ENCODE measurements at places on chromosomes 2 and 18. TPM values are rescaled to one million over a fixed set of nuclear protein-coding genes. Genes with fewer than 3 reads are reported as not detected.

WDR7 gene
- total RNA-seq: 24.6 TPM

IL36RN gene
- total RNA-seq: not detected

ITGA6 gene
- 56.3 TPM for total RNA-seq

LGALSL gene
- 1.5 TPM for total RNA-seq

ANKRD29 gene
- 8.6 TPM for total RNA-seq

LOXHD1 gene
- not detected for total RNA-seq

CD8B2 gene
- total RNA-seq: not detected

IL37 gene
- not detected for total RNA-seq

MEP1B gene
- 0.17 TPM for total RNA-seq

ARHGAP28 gene
- 13.4 TPM for total RNA-seq

HOXD8 gene
- 0.44 TPM for total RNA-seq

MC5R gene
- total RNA-seq: not detected

KHK gene
- 0.50 TPM for total RNA-seq

KCNJ13 gene
- total RNA-seq: not detected

KRTCAP3 gene
- not detected for total RNA-seq

DSG1 gene
- total RNA-seq: not detected

DLGAP1 gene
- 3.1 TPM for total RNA-seq

WNT10A gene
- total RNA-seq: not detected

DNAH7 gene
- total RNA-seq: 0.66 TPM

DOCK10 gene
- 36.9 TPM for total RNA-seq

ACKR3 gene
- 3.0 TPM for total RNA-seq

CCDC74B gene
- total RNA-seq: 4.8 TPM

THSD7B gene
- total RNA-seq: not detected

ANKZF1 gene
- total RNA-seq: 25.3 TPM

SLC23A3 gene
- total RNA-seq: 1.2 TPM

DES gene
- total RNA-seq: 1.6 TPM

ABCG8 gene
- total RNA-seq: not detected

Data from smooth muscle cell of trachea (primary cell).